Left ventricle myocardium superior (tissue), 1 donor: ENCODE measurements at places on chromosomes 4 and X. TPM values are rescaled to one million over a fixed set of nuclear protein-coding genes. Genes with fewer than 3 reads are reported as not detected.

GRCh38 chr4:54228056-54228527 lies 1.0 kb upstream of the PDGFRA start:
- peak; percentile 84 for DNase-seq

DNA sequence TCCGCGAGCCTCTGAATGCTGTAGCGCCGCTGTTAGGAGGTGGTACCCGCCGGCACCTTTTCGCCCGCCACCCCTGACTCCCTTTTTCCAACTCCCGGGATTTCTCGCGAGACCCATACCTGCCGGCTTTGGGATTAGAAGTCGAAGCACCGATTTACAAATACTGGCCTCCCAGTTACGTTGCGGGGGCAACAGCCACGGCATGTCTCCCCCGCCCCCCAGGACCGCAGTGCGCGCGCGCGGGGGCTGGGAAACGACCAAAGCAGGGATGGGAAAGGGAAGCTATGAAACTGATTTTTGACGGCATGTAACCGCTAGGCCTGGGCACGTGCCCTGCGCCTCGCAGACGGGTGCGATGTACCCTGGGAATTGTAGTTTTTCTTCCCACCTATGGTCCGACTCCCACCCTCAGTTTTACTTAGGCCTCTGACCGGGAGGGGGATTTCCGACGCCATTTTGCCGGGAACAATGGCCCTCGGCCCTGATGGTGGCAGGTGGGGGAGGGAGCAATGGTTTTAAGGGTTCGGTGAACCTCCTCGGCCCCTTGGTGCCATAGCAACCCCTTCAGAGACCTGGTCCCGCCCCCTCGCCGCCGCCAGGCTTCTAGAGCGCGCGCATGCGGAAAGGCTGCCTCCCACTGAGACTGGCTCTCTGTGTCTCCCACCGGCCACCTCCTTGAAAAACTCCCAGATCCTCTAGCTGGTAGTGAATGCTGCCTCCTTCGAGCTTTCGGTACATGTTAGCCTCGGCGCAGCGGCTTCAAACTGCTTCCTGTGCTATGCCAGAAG lies 772 bp upstream of the WNK3 start:
- peak; percentile 56 for DNase-seq

DNA sequence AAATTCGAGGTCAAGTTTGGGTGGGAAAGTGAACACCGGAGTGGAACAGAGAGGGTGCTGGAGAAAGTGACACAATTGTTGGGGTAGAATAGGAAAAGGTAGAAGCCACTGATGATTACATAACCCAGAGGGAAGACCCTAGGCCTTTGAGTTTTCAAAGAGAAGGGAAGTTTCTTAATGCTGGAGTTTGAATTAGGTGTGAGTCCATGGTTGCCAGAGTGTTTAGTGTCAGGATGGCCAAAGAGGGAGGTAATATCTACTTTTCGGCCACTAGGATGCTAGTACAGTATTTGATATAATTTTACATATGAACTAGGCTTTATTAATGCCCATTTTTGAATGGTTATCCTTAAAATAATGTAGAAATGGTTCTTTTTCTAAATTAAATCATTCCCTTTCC lies 5.4 kb downstream of the BCORL1 start:
- DNase-seq: no peak

DNA sequence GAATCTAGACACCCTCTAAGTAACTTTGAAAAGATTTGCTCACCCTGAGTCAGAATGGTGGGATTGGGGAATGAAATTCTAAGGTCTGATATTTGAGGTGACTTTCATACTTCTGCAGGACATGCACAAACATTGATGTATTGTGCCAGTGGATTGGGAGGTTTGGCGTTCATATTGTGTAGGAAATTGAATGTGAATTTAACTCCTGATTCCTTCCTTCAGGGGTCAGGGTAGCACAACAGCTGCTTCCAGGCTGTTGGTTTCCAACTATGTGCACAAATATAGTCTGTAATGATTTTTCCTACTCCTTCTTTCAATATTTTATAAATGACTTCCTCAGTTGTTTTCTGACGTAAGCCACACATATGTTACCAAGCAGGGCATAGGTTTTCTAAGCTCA lies 3.1 kb downstream of the IL1RAPL1 start:
- no peak for DNase-seq

GRCh38 chr4:165461159-165461821 lies 82.5 kb downstream of the CPE start:
- DNase-seq: no peak

DNA sequence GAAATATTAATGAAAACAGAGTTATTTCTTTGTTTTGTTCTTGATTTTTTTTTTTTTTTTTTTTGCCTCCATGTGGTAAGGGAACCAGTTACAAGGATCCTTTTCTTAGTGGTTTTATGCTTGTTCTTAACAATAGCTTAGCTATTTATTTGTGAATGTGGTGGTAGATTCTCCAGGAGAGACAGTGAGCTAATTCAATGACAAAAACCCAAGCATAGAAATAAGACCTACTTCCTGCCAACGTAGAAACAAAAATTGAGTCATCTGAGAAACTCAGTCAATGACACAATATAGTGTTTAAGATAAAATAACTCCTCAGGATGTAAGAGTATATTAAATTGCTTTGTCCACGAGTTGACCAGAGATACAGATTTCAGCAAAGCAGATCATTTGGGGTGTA lies 863.8 kb upstream of the PABPC4L start:
- DNase-seq: no peak

The CFAP47 gene
- total RNA-seq: not detected

The PRR27 gene
- not detected for total RNA-seq
